ENCODE measurements at places on chromosomes 3 and 15.

DNA sequence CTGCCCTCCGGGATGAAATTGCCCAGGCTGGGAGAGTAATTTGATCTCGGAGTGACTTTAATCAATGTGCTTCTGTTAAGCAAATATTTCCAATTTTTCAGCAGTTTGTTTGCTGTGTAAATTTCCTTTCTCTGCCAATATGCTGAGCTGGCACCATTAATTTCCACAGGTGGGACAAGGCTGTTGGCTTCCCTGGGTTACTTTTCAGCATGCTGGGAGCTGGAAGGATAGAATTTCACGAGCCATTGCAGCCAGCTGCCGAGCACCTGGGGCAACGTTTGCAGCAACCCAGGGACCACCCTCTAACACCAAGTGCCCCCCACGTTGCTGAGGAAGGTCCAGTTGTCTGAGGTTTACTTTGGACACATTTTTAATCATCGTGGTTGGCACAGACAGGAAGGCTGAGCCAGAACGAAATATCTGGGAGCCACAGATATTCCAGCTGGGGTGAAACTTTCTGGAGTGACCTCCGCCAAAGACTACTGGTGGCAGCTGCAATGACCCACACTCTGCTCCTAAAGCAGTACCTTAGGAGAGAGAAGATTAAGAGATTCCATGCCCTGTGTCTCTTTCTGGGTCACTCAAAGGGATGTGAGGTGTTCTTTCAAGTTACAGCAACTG, 293.3 kb upstream of the RGMA start:
- DNase-seq = no peak

GRCh38 chr3:171383206-171384018, 76.8 kb downstream of the TNIK start:
- no peak for DNase-seq

DNA sequence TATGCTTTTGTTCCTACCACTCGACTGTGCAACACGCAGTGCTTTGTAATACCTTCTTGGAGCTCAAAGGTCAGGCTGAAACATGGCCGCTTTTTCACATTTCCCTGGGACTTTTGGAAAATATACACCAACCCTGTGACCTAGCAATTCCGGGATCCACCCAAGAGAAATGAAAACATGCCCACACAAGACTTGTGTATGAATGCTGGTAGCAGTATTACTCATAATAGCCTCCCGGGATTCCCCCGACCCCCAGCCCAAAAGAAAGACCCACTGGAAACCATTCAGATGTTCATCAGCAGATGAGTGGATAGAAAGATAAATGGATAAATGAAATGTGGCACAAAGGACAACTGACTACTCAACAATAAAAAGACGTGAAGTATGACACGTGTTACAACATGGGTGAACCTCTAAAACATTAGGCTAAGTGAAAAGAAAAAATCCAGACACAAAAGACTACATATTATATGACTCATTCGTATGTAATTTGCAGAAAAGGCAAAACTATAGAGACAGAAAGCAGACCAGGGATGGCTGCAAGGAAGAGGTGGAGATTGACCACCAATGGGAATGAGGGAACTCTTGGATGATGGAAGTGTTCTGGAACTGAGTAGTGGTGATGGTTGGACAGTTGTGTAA, 104.1 kb downstream of the PGPEP1L start:
- no peak for DNase-seq

DNA sequence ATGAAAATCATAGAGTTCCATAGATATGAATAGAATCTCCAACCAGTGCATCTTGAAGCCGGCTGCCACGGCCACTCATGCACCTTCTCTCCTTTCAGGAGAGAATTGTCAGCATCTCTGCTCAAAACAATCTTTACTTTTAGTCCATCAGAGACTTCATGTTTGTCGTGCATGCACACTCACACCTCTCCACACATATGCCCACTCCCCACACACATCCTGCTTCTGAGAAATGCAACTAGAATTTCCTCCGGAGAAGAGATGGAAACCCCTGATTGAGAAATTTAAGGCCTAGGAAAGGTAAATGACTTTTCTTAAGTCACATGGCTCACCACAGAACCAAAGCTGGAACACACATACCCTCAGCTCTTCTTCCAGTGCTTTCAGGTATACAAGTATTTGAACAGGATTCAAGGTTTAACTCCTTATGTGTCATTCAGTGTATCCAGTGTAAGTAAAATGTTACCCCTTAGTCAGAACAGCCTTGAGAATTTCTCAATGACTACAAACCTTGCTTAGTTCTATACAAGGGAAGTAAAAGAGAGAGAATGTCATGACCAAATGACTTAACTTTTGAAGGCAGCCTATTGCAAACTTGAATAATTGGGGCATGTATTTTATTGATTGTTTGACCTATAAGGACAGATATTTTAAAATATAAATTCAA, 69.1 kb upstream of the TSEN2 start:
- DNase-seq = no peak

- DNase-seq = no peak
These were observed 34.2 kb downstream of the ATP2B2 start for GRCh38 chr3:10471054-10471688.

DNA sequence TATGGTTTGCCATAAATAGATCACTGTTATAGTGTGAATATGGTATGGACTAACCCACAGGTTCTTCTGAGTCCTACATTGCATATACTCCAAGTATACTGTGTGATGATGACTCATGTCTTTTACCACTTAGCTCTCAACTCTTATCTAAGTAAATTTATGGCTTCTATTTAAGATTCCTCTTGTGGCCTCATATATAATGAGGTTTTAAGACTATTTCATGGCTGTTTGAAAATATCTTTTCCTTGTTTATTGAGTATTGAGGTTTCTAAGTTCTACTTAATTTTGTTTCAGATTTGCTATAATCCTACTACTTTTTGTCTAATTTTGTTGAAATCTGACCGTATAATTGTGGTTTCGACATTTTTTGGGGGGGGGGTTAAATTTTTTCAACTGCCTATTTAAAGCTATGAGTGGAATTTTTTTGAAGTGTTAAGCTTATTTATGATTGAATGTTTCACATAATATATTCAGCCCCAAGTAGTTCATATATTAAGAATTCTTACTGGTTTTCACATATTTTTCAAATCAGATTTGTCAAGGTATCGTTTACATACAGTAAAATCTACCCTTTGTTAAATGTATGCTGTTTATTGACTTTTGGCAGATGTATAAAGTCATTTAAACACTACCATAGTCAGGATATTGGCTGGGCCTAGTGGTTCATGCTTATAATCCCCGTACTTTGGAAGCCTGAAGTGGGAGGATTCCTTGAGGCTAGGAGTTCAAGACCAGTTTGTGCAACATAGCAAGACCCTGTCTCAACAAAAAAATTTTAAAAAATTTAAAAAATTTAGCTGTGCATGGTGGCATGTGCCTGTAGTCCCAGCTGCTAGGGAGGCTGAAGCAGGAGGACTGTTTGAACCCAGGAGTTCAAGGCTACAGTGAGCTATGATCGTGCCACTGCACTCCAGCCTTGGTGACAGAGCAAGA, 11.7 kb downstream of the SLC25A36 start:
- no peak for DNase-seq

- no peak for DNase-seq
These were observed 32.3 kb upstream of the AMOTL2 start for GRCh38 chr3:134406331-134407238.

DNA sequence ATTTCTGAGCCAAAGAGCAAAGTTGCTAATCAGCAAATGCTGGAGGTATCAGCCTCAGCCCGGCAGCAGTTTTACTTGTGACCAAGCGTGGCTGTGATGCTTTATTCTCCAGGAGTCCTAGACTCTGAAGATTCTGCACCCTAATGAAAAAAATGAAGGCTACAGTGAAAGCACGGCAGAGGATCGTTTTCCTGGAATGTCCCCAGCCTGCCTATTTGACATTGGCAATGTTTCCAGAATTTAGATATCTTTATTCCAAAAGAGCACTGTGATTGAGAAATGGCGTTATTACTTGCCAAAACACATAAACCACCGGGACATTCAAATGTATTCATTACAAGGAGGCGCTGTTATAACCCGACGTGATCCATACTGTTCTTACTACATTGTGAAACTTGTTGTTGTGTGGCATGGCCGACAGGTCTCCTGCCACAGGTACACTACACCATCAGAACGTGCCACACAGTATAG, 263.8 kb downstream of the SLCO3A1 start:
- no peak for DNase-seq

DNA sequence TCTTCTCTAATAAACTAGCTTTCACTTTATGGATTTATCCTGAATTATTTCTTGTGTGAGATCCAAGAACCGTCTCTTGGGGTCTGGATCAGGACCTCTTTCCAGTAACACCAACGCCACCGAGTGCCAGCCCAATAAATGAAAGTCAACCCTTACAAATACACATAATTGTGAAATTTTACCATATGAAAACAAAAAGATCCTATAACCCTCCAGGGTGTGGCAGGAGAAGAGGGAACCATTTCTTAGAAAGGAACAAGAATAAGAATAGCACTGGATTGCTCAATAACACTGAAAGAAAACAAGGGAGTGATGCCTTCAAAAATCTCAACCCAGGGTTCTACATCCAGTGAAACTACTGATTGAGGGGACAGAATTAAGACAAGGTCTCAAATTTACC, 51.6 kb upstream of the ACKR4 start:
- no peak for DNase-seq

GRCh38 chr15:94582368-94582767, 351.0 kb downstream of the MCTP2 start:
- DNase-seq = no peak

DNA sequence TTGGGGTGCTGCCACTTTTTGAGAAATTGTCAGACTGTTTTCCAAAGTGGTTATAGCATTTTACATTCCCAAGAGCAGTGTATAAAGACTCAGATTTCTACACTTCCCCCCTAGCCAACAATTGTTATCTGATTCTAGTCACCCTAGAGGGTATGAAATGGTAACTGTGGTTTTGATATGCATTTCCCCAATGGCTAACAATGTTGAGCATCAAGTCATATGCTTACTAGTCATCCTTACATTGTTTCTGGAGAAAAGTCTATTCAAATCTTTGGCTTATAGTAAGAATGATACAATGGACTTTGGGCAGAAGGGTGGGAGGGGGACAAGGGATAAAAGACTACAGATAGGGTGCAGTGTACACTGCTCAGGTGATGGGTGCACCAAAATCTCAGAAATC, 73.3 kb downstream of the CSNK1G1 start:
- DNase-seq = no peak

GRCh38 chr3:28590860-28591259, 242.2 kb upstream of the AZI2 start:
- DNase-seq = no peak

DNA sequence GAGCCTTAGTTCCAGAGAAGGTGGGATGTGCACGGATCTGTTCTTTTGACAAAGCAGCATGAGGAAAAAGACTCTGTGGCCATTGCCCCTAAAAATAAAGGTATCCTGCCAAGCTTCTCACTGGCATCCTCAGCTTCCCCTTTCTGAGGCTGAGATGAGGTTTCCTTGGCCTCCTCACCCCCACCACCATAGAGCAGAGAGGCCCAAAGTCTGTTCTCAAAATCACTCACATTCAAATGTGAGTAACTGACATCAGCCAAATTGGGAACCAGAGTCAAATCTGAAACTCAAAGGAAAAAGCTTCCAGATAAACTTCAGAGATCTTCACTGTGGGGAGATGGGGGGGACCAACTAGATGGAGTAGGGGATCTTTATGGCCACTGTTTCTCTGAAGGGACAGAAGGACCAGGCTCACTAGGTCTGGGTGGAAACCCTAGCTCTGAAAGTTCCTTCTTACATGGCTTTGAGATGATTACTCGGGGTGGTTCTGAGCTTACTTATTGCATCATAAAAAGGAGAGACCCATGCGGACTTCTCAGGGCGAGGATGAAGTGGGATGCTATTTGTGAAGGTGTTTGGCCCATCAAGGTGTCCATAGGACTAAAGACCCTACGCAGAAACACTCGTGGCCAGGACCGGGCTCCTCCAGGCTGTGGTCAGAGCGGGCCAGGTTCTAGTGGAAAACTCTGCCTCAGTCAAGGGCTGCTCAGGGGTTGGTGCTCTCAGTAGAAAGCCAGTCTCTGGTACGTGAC, 61.5 kb upstream of the MEF2A start:
- DNase-seq = no peak

DNA sequence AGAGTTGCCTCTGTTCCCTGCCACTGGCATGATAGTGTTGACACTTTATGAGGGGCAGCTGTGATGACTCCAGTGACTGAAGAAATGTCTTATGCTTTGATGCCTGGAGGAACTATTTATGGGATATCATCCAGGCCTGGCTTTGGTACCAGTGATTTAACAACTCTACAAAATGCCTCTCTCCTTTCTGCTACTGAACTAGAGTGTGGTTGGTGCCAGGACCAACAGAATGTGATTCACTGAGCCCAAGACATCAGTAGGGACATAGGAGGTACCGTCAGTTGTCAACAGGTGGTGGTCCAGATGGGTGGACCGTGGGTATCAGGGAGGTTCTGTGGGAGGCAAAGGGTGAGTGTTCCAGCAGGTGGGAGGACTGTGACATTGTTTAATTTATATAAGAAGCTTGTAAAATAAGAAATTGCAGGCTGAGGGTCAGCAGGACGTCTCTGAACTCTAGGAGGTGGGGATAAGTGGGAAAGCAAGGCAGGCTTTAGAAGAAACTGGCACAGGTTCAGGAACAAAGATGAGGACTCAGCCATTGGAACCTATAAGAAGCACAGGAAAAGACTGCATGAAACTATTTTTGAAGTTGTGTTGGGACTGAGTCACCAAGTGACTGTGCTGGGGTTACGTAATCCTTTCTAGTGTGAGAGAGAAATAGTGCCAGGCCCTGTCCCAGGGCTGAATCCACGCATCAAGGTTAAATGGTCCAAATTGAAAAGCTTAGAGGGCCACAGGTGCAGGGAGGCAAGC, 28.5 kb upstream of the SLC7A14 start:
- no peak for DNase-seq

GRCh38 chr15:76310475-76311099, 682 bp downstream of the ETFA start:
- no peak for DNase-seq

DNA sequence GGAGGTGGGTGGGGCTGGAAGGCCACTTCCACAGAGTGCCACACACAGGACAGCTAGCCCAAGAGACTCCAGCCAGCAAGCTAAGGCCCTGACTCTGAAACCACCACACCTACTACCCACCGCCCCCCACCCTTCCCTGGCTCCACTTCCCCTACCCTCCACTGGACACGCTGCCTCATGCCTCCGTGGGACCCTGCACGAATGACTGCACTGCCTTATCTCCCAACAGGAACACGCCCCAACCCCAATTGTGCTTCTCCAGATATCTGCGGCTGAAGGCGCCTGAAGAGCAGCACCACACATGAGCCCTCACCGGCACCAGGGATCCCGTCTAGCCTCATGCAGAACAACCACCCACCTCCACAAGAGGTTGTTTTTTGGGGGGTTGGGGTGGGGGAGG, 2.7 kb downstream of the LINGO1 start:
- DNase-seq = no peak

- DNase-seq = no peak
These were observed 365.6 kb upstream of the DPPA4 start for GRCh38 chr3:109702976-109703375.

DNA sequence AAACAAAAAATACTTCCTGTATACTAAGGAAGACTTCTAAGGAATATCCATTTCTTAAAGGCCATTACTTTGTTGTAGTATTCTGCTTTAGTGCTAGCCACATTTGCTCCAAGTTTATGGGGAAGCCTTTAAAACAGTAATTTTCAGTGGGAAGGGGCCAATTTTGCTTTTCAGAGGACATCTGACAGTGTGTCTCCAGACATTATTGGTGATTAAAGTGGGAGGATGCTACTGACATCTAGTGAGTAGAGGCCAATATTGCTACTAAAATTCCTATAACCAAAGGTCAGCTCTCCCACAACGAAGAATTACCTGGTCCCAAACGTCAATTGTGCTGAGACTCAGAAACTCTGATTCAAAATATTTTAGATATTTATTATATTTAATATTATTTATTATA, 24.8 kb downstream of the SLC28A2 start:
- no peak for DNase-seq
